ENCODE measurements at places on chromosomes 1 and 21.

DNA sequence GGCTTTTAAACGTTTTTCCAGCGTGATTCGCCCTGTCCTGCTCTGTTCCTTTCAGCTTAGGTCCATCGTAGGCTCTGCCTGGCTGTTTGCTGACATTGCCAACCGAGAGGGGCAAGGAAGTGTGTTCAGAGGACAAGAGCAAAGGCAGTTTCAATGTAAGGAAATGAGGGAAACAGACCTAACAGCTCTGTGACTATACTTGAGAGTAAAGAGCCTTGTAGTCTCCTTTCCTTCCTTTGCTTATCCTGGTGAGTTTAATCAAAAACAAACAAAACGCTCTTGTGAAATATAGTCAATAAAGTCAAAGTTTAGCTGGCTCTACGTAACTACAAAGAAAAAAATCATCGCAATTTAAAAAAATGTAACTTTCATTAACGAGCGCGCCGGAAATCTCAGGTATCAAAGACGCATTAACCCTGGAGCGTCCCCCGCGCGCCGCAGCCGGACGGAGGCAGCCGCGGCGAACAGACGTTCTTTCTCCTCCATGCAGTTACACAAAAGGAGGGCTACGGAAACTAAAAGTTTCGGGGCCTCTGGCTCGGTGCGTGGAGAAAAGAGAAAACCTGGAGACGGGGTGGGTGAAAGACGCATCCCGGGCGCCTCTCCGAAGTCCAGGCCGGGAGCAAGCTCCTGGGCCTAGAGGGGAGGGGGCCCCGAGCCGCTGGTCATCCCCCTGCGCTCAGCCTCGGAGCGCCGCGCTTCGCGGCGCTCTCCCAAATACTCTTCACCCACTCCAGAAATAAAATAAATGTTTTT, 617 bp upstream of the ADGRL2 start:
- DNase-seq, result no peak

DNA sequence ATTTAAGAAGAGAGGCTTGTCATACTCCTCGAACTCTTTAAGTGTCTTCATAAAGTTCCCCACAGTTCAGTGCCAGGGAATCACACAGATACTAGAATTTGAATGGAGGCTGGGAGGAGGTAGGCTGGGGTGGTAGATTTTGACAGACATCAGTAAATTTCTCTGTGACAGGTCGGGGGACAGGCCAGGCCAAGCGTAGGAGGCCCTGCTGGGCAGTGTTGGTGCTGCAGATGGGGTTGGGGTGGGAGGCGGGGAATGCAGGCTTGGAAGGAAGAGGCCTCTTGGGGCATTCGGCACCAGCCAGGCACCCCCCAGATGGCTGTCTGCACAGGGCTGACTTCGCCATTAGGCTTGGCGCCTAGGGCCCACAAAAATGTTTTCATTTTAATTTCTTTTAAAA, 84.0 kb downstream of the MAN1C1 start:
- no peak for DNase-seq

DNA sequence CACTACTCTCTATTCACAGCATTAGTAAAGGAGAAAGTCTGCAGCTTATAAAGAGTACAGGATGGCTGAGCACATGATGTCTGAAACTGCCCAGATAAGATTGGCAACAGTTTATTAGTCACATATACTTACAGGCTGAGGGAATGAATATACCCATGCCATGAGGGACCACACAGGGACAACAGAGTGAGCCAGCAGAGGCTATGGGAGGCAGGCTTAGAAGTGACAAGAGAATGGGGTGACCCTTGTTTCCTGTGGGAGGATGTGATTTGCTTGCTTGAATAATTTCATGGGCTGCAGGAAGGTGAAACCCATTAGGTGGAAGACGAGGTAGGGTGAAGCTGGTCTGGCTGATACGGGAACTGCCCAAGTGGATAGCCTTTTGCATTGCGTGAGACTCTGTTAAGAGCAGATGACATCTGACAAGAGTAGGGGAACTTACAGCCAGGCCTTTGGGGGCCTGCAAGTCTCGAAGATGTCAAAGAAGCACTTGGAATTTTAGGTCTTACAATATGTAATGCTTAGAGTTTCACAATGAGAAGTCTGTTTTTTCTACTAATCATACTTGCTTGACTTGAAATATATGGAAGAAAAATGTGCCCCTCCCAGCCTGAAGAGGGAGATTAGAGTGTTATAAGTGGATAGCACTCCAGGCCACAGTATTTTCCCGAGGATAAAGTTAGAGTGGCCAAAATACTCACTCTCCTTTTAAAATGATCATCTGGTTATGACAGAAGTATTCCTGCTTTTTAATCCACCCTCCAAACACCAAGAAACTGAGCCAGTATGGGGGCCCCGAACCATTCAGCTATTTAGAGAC, 34.6 kb upstream of the TNFSF4 start:
- no peak for DNase-seq

- no peak for DNase-seq
Observed at GRCh38 chr1:29801561-29801973, 565.2 kb downstream of the PTPRU start.

DNA sequence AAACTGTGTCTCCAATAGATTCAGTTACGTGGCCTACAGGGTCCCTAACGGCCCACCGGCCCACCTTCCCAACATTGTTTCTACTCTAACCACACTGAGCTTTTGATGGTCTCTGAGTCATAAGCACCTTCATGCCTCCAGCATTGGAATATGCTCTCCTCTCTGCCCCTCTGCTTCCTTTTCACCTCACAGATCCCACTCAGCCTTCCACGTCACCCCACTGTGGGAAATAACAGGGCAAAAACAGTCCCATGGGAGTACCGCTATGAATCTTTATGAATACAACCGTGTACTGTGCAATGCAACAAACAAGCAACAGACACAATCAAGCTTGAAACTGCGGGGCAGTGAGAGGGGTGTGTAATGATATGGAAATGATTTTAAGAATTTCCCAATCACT, 5.3 kb upstream of the SARS1 start:
- no peak for DNase-seq
